ENCODE measurements at places on chromosomes 16 and 17.
A peak's percentile ranks its signal among the peaks of the same experiment; 100 is the strongest.

DNA sequence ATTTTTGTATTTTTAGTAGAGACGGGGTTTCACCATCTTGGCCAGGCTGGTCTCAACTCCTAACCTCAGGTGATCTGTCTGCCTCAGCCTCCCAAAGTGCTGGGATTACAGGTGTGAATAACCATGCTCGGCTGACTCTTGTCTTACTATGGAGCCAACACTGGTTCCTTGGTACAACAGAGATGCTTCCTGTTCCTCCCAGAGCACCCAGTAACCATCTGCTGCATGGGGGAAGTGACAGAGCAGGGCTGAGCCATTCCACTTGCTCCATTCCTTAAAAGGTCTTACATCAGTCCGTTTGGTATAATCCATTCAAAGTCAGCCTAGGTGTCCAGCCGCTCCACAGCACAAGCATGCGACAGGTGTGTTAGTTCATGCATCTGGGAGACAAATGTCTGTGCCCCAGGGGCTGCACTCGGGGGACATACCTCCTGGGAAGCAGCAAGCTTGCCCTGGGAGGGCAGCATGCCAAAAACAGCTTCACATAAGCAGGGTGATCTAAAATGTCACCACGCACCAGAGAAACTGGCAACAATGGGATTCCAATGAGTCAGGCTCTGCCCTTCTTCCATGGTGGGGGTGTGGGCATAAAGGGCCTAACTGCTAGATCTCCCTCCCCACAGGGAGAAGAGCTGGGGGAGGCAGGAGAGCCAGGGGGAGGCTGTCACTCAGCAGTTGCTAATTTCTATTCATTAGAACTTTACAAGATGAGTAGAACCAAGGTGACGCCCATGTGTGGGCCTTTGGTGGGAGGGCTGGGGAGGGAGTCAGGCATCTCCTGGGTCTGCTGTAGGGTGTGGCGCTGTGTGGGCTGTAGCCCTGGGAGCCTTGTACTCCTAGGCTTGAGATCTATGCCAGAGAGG is 35.5 kb downstream of the PIPOX start:
- DNase-seq: no peak

DNA sequence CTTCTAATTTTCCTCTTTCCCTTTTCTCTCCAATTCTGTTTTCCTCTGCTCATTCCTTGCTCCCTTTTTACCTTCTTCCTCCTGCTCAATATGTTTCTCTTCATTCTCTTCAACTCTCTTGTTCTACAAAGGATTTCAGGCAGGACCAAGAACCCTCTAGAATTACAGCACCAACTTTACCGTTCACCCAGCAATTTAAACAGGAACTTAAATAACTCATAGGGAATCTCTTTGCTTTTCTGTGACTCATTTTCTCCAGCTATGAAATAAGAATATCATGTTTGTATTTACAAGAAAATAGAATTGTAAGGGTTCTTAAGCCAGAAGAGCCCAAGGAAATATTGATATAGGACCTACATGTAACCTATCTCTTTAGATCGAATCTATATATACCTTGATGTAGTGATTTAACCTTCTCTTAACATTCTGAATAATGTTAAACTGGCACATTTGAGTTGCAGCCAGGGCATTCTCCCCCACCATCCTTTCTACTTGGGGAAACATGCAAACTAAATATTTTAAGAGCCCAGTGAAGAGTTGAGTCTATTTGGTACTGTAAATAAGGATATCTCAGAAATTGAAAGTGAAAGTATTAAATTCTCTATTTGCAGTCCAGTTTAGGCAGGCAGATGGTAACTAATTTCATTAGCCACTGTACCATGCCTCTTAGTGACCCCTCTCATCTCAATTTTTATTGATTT is 137.0 kb downstream of the ANKFN1 start:
- no peak for DNase-seq

GRCh38 chr17:1379930-1380313 is 20.1 kb downstream of the YWHAE start:
- DNase-seq: no peak

DNA sequence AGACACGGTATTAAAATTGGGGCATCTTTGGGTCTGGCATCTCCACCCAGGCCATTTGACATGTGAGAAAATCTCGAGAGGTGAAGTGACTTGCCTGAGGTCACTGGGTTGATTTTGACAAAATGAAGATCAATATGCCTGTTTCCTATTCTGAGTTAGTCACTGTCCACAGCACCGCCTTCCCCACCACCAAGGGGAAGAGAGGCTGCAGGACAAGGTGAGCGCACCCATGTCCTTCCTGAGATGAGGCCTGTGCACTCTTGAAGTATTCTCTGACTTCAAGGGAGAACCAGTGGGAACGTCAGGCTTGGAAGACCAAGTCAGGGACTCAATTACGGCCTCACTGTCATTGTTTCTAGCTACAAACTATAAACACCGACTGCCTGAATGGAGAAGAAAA is 49.9 kb upstream of the WSB1 start:
- no peak for DNase-seq

DNA sequence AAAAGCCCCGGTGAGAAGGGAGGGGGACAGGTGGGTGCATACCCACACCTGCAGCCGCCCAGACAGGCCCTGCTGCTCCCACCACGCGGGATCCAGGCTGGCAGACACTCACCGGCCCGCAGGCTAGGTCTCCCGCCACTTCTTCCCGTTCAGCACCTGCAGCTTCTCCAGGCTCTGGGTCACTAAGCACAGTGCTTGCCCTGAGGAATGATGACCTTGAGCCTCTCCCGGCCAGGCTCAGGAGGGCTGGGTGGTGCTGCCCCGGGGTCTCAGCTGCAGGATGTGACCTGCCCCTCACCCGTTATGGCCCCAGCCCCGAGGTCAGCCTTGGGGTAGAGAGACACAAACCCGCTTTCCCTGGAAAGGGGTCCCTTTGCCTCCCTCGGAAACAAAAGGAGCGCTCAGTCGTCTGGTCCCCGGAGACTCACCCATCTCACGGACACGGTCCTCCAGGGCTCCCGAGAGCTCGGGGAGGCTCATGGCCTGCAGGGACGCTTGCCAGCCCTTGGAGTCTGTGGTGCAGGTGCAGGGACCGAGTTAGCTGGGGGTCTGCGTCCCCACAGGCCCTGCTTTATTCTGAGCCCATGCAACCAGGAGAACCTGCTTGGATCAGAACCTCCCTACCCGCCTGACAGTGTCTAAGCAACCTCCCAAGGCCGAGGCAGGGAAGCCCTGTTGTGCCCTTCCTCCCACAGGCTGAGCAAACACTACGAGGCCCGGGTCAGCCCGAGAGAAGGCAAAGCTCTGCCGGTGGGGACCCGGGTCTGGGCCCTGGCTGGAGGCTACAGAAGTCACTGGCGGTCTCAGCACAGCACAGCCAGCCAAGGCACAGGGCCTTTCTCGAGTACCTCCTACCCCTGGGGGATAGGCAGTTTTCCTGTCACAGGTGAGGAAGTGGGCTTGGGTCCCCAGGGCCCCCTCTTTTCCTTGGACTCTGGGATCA is 3.8 kb downstream of the NUDT16L1 start:
- DNase-seq: no peak

- DNase-seq: no peak
These were observed 182.3 kb upstream of the SOX9 start for GRCh38 chr17:71938340-71939010.

GRCh38 chr16:13322336-13322735 is 420.9 kb downstream of the SHISA9 start:
- DNase-seq: no peak

DNA sequence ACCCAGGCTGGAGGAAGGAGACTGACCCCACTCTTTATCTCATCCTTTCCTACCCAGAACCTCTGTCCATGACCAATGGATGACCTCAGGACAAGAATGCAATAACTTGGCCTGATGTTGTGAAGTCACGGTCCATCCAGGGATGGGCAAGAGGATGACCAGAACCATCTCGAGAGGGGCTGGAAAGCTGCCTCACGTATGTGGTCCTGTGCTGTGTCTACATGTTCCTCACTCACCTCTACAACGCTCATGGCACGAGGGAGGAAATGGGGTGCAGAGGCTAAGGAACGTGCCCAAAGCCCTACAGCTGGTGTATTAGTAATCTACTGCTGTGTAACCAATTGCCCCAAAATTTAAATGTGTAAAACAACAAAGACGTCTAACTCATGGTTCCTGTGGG is 7.3 kb upstream of the KCTD5 start:
- no peak for DNase-seq

GRCh38 chr17:64653985-64654355 is 8.1 kb downstream of the SMURF2 start:
- no peak for DNase-seq

- no peak for DNase-seq
These were observed 5.9 kb downstream of the MEIOB start for GRCh38 chr16:1865902-1866690.

GRCh38 chr17:63442549-63443035 is 3.5 kb downstream of the CYB561 start:
- DNase-seq: peak; percentile 27

- no peak for DNase-seq
These were observed 24.7 kb upstream of the TBX4 start for GRCh38 chr17:61427567-61427966.

- DNase-seq: no peak
These were observed 13.3 kb downstream of the GPT2 start for GRCh38 chr16:46897471-46897870.

DNA sequence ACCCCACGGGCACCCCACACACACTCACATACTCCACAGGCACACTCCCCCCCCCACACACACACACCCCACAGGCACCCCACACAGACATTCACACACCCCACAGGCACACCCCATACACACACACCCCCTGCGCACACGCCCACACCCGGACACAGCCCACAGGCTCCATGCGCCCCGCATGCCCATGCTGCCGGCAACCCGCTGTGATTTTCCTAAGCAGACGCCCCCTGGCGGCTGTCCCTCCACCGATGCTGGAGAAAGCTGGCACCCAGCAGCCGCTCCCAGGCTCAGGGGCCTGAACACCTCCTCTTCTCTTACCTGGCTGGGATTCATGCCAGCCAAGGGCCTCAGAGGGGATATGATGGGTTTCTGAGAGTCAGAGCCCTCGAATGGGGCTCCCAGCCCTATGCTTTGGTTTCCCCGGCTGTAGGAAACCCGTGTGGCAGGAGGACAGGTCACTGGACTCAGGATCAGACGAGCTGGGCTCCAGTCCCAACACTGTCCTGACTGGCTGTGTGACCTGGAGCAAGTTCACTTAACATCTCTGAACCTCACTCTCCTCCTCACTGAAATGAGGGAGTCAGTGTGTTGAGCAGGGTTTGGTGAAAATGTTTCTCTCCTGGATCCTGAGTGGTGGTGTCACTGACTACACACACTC is 19.6 kb upstream of the TNFRSF13B start:
- peak; percentile 85 for DNase-seq

- DNase-seq: no peak
These were observed 90.6 kb upstream of the CIBAR2 start for GRCh38 chr16:85202631-85203461.

GRCh38 chr16:57760357-57761160 is 25.0 kb downstream of the KATNB1 start:
- no peak for DNase-seq

DNA sequence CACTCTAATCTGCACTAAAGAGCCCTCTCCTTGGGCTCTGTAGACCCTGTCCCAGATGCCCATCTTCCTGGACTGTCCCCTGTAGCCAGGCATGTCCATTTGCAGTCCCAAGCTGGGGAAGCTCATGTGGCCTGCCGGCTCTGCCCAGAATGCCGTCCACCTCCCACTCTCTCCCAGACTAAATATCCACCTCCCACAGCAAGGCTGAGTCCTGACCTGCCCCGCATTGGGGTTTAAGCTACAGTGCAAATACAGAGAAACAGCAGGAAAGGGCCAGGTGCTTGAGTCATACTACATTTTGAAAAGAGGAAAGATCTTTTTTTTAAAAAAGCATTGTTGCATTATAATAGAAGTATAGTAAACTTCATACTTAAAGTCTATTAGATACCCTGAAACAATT is 3.0 kb downstream of the ST6GALNAC2 start:
- DNase-seq: no peak

DNA sequence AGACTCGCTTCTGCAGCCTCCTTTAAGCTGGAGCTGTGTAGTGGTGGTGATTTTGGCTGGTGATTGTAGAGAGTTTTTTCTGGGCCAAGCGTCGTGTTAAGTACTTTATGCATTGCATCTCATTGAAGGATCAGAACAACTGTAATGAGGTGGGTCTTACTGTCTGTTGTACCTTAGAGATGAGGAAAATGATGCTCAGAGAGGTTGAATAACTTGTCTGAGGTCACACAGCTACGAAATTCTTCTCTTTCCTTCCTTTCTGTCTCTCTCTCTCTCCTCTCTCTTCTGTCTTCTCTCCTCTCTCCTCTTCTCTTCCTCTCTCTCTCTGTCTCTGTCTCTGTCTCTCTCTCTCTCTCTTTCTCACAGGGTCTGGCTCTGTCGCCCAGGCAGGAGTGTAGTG is 82.8 kb downstream of the CNGB1 start:
- DNase-seq: no peak

GRCh38 chr16:78284957-78285434 is 185.5 kb downstream of the WWOX start:
- DNase-seq: no peak

GRCh38 chr17:64532409-64532808 is 25.6 kb downstream of the CEP95 start:
- no peak for DNase-seq

DNA sequence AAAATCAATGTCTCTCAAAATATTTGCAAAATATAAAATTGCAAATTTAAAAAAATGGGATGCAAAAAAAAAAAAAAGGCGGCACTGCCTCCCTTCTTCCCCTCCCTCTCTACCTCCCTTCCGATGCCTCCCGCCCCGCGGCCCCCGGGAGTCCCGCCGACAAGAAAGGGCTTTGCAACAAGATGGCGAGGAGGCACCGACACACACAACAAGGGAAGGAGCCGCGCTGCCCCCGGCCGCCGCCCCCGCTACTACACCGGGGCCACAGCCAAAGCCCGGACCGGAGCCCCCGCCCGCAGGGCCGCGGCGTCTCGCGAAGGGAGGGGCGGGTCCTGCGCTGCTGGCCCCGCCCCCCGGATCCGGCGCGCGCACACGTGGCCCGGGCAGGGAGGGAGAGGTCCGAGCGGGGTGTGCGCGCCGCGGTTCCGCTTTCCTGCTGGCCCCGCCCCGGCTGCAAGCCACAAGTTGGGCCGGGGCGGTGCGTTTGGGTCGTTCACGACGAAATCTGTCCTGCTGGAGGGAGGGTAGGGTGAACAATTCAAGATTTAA is at the start of gene MNT:
Gene MNT, minus strand, starts transcription at position 184 of the 549 bp plus-strand sequence. CDS start 348 bp downstream, outside the sequence.
- peak; percentile 98 for DNase-seq

DNA sequence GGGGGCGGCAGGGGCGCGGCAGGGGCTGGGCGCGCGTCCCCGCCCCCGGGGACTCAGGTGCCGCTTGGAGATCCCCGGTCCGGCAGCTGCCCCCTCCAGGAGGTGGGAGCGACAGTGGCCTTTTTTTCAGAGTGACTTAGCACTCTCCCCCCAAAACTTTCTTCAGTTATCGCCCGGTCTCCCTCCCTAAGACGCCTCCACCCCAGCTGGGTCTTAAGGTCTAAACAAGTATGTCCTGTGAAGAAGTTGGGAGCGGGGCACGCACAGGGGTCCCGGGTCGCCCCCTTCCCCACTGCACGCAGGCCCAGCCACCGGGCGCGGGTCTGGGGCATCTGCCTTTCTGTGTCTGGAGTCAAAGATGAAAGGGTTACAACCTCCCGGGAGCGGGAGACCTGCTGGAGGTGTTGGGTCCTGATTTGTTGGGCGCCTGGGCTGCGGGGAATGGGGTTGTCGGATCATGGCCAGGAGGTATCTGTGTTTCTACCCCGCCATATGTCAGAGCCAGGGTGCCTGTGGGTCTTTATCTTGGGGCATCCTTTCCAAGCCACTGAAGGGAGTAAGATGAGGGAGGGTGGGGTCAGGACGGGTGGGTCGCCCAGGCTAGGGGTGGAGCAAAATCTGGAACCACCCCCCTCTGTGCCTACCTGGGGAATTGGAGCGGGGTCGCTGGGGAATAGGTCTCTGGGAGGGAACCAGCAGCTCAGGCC is 757 bp downstream of the FMNL1 start:
- peak; percentile 60 for DNase-seq

- DNase-seq: no peak
These were observed 8.9 kb downstream of the ACOX1 start for GRCh38 chr17:75970011-75970523.

Data from activated T-cell treated with anti-CD3 and anti-CD28 coated beads, Interleukin-2, amount 50 U/mL, for 72 hours (primary cell).